AG04449 (cell line): ENCODE measurements at places on chromosomes 3 and 15.
A peak's percentile ranks its signal among the peaks of the same experiment; 100 is the strongest.

DNA sequence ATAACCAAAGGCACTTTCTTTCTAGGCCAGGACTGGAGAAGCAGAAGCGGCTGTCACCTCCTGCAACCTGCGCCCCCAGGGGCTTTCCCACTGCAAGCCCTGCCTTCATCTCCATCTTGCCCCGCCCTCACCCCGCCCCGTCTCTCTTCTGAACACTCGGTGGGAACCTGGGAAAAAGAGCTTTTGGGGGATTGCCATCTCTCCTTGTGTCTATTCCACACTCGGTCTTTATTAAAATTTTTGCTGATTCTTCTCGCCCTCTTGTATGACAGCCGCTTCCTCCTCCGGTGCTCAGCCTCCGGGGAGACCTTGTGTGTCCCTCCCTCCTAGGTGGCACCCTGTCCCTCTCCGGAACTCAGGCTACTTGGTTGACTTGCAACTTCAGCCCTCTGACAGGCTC, 41.9 kb upstream of the SPESP1 start:
- DNase-seq, result no peak

DNA sequence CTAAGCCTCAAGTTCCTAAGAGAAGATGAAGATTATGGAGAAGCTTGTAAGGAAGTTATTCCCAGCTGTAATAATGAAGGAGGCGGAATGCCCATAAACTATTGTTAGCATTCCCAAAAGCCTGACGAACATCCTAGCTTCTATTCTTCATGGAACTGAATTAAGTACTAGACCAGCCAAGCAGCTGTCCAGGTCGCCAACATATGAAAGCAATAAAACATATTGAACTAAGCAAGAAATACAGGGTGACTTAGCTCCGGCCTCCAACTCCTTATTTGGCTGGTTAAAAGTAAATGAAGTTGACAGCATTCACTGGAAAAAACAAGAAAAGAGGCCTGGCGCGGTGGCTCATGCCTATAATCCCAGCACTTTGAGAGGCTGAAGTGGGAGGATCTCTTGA, 174.0 kb upstream of the TPM1 start:
- DNase-seq, result no peak

- no peak for DNase-seq
Measured at GRCh38 chr3:7877312-7877711, 624.3 kb upstream of the LMCD1 start.

DNA sequence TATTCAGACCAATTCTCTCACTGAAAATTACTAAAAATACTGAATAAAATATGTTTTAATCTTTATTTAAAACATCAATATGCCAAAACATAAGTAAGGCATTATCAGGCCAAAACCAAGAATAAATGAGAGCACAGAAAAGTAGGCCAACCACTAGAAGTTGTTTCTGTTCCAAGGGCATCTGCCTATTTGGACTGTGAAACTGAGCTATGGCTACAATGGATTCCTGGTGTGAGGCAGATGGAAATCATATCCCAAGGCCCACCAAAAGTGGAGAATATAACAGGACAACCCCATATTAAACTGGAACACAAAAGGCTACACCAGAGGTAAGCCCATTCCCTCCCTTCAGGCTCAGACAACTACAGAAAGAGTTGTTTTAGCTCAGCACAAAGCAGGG, 302.8 kb upstream of the IL12A start:
- no peak for DNase-seq

GRCh38 chr3:37137516-37137915, 36.9 kb downstream of the LRRFIP2 start:
- DNase-seq, result no peak

- DNase-seq, result no peak
Measured at GRCh38 chr3:23969393-23969792, 24.3 kb downstream of the NR1D2 start.

- no peak for DNase-seq
Measured at GRCh38 chr3:43728476-43728875, 37.7 kb downstream of the ABHD5 start.

DNA sequence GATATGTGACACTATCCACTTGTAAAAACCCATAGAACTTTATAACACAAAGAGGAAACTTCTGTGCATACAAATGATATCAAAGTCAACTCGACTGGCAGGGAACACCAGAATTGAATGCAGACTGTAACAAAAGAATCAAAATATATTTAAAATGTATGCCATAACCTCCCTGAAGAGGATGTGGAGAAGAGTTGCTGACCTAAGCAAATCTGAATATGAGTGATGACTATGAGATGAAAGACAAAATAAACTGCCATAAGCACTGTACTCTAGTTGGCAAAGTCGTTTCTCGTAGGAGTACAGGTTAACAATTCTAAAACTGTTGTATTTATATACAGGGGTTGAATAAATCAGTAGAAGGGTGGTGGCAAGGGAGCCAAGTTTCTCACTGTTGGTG, 482.1 kb downstream of the OCA2 start:
- DNase-seq, result no peak

- peak; percentile 5 for DNase-seq
Measured at GRCh38 chr3:176906046-176906905, 291.0 kb downstream of the TBL1XR1 start.

DNA sequence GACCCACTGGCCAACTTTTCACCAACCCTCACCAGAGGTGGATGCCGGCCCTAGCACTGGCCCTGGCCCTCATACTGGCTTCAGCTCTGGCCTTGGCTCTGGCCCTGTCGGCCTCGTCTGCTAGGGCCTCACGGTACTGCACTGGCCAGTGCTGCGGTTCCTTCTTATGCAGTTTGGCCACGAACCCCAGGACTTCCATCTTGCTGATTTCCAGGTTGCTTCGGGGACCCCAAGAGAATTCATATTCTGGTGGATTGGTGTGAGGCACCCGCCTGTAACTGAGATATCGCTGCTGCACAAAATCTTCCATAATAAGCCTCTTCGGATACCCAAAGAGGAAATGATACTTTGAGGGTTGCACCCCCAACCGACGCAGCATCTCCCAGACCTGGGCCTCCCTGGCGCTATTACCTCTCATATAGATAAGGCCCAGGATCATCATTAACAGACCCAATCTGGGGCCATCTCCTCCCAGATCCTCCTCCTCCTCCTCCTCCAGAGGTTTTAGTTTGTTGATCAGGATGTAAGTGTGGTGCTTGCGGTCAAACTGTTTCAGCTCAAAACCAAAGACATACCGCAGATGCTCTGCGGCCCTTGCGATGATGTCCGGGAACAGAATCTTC, 883 bp downstream of the MAGEF1 start:
- no peak for DNase-seq

DNA sequence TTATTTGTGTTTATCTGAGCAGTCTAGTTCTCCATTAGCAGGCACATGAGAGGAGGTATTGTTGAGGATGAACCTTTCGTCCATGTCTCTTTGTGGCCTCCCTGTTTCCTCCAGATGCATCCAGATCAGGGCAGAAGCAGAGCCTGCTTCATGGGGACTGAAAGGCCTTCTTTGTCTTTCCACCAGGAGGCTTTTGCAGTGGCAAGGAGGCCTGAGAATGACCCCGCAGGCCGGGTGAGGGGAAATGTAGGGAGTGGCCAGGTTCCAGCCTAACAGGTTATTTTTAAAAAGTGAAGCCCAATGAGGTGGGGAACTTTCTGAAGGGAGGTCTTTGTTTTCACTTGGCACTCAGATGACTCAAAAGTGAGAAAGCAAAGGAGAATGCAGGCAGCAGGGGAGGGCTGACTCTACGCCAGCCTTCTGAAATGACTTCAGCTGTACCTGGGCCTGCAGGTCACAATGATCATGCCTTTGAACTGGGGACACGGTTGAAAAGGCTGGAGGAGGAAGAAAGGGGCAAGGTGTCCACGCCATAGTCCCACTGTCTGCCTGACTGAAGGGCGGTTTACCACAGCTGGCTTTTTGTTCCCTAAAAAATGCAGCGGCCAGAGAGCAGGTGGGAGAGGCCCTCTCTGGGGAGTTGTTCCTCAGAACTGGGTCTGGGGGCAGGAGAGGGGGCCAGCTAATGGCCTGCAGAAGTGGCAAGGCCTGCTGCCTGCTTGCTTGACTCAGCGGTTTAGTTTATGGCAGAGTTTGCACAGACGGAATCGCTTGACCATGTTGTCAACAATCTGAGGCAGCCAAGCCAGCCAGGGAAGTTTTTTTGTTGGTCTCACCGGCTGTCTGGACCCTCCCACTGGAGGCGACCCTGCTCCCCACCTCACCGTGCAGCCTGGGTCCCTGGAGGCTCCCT, 28.7 kb downstream of the CMTM7 start:
- DNase-seq, result no peak

GRCh38 chr15:63531586-63531985, 27.2 kb downstream of the USP3 start:
- no peak for DNase-seq

DNA sequence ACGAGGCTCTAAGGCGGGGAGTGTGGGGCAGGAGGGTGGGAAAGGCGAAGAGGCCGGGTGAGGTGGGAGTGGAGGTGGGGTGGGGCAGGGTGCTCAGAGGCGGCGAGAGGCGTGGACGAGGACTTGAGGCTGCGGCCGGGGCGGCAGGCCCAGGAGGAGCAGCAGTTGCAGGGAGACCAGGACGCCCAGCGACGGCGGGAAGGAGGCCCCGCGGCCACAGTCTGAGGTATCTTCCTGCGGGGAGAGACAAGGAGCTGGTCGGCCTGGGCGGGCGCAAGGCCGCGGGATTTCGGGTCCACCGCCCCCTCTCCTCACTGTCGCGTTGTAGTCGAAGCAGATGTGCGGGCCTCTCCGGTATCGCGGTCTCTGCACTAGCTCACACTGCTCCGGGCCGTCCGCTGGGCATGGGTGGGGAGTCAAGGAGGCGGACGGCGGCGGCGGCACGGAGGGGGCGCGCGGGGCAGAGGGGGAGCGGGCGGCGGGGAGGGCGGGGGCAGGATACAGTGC, 5.3 kb upstream of the TMEM115 start:
- no peak for DNase-seq

GRCh38 chr3:116399701-116400226, 45.5 kb downstream of the LSAMP start:
- DNase-seq, result no peak

DNA sequence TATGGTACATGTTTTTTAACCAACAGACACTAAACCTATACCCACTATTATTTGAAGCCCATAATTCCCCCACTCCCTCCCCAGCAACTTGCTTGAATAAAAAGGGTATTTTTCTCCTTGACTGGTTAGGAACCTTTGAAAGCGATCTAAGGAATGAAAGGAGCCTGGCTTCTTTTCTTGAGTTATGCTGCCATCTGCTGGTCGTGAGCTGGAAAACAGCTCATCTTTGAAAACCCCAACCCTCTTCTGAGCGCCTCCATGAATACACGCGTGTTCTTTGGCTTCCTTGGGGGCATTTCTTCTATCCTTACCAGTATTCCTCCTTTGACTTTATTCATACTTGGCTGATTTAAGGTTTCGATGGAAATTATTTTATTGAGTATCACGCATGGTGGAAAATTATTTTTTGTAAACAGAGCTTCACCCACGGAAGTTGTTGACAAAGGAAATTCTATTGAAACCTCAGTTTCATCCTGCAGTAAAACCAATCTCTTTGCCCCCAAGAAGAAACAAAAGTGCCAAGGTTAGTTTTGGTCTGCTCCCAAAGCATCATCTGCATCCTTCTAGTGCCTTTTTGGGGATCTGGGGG, 171.6 kb downstream of the SV2B start:
- DNase-seq, result peak; percentile 10

GRCh38 chr15:59438625-59439290, 772 bp downstream of the FAM81A start:
- no peak for DNase-seq

- DNase-seq, result no peak
Measured at GRCh38 chr15:68149059-68149458, 56.1 kb downstream of the CALML4 start.

- DNase-seq, result no peak
Measured at GRCh38 chr3:178385280-178385952, 150.8 kb upstream of the KCNMB2 start.

- no peak for DNase-seq
Measured at GRCh38 chr15:66842710-66843441, 140.8 kb downstream of the SMAD6 start.

DNA sequence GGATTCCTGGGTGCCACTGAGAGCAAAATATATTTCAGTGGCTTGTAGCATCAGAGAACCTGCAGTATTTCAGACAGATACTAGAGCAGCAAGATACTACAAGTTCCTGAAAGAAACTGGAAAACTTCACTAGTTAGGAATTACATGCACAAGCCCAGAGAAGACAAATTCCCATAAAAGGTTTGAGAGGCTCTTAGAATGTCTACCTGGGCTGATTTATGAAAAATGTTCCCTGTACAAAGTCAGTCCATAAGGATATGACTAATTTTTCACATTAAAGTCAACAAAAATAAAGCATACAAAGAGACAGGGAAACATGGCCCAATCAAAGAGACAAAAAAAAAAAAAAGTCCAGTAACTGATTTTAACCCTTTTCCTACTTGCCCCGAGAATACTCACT, 302.6 kb downstream of the POLQ start:
- DNase-seq, result no peak

DNA sequence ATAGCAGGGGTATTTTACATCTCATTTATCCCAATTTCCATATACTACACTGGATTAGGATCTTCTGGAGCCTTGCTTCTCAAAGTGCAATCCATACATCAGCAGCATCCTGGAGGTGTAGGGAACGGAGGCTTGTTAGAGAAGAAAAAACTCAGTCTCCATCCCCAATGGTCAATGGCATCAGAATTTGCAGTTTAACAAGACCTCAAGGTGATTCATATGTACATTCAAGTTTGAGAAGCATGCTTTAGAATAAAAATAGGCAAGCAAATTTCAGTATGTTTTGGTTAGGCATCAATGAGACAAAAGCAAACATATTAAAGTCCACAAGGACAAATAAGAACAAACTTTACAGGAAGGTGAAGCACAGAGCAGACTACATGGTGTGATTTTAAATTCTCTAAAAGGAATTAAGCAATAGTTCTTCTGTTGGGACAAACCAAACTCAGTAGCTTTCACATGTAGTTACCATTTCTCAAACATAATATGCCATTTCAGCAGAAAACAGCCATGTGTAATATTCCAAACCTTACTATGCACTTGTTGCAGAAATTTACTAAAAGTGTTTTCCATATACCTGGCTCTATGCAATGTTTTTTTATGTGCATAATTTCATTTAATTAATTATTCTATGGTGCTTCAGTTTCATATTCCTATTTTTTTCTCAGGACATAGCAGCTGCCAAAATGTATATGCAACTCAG, 360.3 kb upstream of the NECTIN3 start:
- DNase-seq, result no peak

DNA sequence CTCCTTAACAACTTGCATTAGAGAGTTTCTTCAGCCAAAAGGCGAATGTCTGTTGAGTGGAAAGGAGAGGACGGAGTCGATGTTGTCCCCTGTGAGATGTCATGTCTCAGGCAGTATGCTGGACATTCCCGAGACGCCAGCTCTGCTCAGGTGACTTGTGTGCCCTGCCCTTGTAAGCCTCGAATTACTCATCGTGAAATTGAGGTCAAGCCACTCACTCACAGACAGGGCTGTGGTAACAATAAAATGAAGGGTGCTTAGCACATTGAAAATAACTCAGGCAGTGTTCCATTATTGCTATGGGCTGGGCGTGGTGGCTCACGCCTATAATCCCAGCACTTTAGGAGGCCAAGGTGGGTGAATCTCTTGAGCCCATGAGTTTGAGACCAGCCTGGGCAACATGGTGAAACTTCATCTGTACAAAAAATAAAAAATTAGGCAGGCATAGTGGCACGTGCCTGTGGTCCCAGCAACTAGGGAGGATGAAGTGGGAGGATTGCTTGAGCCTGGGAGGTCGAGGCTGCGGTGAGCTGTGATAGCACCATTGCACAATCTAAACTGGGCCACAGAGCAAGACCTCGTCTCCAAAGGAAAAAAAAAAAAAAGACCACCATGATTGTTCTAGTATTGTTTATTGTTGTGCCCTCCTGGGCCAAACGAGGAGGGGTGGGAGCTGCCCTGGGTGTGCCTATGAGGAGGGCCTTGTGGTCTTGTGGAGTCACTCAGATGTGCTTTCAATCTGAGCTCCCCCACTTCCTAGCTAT, 214.4 kb downstream of the THSD4 start:
- no peak for DNase-seq
